ENCODE measurements at places on chromosomes 2 and 18.

DNA sequence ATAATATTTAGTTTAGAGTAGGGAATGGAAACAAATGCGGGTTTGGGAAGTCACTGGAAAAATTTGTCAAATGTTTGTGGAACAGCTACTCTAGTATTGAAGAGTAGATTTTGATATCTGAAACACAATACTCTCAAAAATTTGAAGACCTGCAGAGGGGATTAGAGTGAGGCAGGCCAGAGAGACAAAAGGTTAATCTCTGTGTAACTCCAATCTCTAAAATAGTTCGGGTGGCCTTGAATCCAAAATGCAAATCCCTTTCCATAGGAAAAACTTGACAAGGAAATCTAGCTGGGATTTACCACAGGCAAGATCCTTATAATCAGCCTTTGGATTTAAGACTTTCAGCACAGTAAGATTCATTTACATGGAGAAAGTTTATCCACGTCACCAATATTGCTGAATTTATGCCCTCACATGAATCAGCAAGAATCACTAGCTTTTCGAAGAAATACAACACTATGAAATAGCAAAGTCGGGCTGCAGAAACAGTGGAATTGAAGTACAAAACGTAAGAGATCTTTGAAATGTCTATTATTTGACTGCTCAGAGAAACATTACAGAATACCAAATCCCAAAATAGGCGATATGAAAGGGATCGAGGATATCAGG is 423.7 kb upstream of the ZNF804A start:
- DNase-seq: no peak

- no peak for DNase-seq
Measured at GRCh38 chr18:11886577-11887110, 21.5 kb downstream of the MPPE1 start.

- no peak for DNase-seq
Measured at GRCh38 chr2:228059735-228060134, 121.8 kb downstream of the SPHKAP start.

GRCh38 chr2:128563348-128563687 is 244.7 kb upstream of the HS6ST1 start:
- DNase-seq: no peak

DNA sequence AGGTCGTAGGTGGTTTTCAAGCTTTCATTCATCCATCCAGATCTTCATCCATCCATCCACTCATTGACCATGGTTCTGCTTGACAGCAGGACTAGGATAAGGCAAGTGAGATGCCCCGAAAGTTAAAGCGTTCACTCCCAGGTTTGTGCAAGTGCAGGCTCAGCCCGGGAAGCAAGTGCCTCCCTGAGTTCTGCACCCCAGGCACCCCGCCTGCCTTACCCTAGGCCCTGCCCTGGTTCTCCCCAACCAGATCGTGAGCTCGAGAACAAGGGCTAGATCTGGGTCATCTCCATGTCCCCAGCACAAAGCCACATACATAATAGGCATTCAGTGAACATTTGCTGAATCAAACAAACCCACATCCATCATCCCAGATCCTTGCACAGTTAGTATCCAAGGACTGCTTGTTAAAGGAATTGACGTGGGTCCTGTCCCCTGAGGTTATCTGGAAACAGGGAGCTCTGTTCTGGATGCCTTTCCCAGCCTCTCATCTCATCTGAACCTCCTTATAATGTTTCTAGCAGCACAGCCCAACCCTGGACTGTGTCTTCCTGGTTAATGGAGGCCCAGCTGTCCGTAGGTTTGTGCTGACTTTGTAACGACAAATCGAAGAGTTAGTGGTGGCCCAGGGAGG is 116.1 kb upstream of the GPC1 start:
- no peak for DNase-seq

DNA sequence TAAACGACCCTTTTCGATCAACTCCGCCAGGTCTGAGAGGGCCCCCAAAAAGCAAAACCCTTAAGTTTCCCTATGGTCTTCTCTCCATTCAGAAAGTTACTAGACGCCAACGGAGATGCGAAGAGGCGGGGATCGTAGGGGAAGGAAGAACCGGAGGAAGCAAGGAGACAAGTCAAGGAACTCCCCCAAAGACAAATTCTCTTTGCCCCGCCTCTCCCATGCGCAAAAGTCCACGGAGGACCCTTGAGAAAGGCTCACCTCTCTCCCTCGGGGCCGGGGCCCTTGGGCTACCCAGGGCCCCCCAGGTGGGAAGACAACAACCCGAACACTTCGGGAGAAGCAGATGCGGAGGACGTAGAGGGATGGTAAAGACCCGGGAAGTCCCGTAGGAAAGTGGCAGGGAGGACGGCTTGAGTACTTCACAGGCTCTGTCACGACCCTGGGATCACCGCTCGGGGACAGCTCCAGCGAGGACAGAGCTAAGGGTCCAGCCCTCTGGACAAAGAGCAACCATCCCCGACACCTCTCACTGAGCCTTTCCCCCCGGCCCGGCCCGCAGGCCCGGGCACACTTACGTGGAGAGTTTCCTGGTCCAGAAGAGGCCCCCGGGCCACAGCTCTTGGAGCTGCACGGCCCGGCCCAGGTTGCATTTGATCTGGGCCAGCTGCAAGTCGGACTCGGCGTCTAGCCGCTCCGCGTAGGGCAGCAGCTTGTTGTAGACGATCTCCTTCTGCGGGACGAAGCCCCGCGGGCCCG is 647 bp downstream of the PSME4 start:
- DNase-seq: no peak

- no peak for DNase-seq
Measured at GRCh38 chr2:101706819-101707177, 9.3 kb downstream of the MAP4K4 start.

DNA sequence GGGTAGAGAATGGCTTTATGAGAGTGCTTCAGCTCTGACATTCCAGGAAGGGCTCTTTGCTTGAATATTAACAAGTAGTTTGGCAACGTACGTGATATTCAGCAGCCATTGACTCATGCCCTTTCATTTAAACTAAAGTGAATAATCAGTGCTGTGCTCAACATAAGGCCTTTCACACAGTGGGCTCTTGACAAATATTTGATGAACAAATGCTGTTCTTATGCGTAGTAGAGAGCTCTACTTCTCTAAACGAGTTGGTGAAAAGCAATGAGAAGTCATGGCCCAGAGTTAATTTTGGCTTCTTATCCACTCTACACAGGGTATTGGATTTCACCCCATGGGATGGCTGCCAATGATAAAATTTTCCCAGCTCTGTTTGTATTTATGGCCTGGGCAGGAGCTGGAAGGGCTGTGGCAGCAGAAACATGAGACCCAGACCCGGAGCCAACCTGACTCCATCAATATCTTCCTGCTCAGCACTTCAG is 338.9 kb downstream of the CCDC85A start:
- no peak for DNase-seq

- DNase-seq: no peak
Measured at GRCh38 chr2:193350509-193350908, 1155.8 kb upstream of the TMEFF2 start.

GRCh38 chr18:42141439-42141838 is 186.4 kb downstream of the PIK3C3 start:
- DNase-seq: no peak

DNA sequence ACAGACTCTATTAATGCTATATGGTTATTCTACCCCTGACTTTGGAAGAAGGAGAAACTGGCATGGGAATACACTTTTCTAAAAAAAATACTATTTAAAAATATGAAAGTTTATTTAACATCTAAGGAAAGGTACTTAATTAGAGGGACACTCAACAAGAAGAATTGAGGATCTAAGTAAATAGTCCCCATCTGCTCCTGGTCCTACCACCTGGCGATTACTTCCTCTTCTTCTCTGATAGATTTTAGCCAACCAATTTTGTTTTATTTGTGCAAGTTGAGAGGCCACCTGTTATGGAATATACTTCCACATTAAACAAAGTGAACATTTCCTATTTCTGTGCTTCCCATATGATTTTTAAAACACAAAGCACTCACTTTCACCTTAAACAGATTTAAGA is 111.7 kb downstream of the BCL2 start:
- DNase-seq: no peak

GRCh38 chr2:236250909-236251579 is 13.2 kb downstream of the ASB18 start:
- no peak for DNase-seq

GRCh38 chr2:210366675-210367080 is 51.7 kb upstream of the MYL1 start:
- DNase-seq: no peak

DNA sequence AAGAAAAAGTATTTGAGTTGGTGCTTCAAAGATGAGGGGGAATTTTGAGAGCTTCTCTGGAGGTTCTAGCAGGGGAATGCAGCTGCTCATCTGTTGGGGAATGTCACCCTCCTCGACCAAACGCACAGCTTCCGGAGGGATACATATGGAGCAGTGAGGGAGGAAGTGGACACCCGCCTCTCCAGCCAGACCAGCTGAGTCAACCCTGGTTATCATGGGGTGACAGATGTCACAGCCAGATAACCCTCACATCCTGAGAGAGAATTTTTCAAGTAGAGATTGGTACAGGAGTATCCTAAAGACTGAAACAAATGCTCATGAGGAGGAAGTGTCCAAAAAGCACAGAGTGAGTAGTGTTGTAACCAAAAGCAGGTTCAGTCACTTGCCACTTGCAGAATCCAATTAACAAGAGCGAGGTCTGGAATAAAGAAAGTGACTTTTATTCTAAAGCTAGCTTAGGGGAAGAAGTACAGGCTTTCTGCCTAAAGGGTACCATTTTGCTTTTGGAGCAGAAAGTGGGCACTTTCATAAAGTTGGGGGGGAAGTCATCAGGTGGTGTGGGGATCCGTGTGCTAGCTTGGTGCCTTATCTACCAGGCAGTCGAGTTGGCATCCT is 395.2 kb downstream of the RAD51AP2 start:
- DNase-seq: no peak

DNA sequence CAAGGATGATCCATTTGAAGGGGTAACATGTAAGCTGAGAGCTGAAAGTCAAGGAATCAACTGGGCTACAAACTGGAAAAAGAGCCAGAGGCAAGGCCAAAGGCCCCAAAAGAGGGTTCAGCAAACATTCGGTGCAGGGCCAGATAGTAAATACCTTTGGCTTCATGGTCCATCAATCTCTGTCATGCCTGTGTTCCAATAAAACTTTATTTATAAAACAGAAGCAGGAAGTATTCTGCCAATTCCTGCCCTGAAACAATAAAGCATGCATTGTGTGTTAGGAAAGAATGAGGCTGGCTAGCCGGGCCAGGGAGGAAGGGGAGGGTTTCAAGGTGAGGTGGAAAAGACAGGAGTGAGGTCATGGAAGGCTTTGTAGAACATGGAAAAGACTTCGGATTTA is 107.1 kb downstream of the LBH start:
- DNase-seq: no peak

DNA sequence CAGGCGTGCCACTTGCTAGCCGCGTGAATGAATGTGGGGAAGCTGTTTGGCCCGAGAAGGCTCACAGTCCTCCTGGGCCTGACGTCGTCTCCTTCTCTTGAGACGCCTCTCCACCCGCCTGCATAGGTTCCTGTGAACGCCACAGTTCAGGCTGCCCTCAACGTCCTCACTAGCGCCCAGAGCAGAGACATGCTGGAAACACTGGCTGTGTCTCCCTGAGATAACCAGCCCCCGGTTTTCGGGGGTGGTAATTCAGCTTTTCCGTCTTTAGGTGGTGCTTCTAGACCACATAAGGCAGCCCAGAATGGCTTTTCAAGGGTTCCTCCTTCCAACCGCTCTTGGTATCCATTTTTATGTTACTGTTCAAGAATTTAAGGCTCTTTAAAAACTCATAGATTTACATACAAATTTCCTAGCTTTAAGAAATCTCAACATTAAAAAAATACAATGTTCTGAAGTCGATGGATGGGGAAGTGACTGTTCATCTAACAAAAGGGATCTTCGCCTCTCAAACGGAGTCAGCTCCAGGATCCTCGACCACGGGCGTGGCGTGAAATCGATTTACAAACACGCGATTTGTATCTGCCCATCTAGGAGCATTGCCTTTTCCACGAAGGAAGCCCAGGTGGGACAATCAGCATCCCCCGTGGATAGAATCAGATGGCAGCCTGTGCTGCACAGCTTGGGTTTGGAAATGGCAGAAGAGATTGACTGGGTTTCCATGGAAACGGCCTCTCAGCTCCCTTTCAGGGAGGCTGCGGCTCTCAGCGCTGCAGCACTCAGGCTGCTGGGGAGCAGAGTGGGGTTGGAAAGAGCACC is 110.6 kb upstream of the PXDN start:
- no peak for DNase-seq

DNA sequence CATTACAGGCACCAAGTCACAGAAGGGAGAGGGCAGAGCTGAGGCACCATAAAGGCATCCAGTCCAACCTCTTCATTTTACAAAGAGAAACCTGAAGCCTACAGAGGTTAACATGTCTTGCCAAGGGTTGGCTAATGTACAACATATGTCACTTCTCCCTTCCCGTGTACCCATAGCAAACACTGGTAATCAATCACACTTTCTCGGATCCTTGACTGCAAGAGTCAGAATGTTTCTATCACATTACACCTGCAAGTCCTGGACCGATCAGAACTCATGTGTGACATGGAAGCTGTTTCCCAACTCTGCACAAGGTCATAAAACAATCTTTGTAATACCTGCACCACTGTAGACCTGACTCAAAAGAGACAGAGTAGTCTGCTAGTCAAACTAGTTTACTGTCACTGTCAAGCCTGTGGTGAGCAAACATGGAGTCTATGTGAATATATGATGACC is 6.0 kb downstream of the ANKRD44 start:
- no peak for DNase-seq

DNA sequence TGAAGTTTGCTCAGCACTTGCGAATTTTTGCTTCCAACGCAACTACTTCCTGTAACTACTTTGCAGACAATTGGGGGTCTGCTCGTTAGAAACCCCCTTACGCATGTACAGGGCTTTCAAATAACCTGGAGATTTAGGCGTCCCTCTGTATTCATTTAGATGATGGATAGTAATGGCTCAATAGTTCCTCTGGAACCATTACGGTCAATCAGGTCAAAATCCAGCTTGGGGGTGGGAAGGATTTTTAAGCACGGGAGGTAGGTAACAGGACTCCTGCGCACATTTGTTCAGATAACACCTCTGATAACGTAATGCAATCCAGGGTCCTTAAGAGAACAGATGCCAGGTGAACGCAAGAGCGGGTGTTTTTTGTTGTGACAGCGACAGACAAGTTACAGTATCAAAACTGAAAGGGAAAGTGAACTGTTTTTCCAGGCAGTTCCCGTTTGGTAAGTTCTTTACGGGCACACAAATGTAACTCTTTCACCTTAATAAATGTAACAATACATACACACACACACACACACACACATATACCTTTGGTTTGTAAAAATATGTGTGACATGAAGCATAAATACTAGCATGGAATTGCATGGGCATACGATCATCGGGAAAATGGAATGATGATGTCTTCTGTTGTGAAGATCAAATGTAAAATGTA is 3.8 kb upstream of the OSR1 start:
- no peak for DNase-seq

DNA sequence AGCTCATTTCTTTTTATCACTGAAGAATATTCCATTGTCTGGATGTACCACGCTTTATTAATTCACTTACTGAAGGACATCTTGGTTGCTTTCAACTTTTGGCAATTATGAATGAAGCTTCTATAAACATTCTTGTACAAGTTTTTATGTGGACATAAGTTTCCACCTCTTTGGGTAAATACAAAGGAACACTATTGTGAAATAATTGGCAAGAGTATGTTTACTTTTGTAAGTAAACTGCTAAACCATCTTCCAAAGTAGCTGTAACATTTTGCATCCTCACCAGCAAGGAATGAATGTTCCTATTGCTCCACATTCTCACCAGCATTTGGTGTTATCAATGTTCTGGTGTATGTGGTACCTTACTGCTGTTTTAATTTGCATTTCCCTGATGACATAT is 15.8 kb upstream of the VWC2L start:
- DNase-seq: no peak

- no peak for DNase-seq
Measured at GRCh38 chr2:237455764-237456163, 31.3 kb upstream of the MLPH start.

GRCh38 chr2:29014811-29015421 is 33.8 kb downstream of the TOGARAM2 start:
- no peak for DNase-seq

All from SIG-M5 (cell line).